ENCODE measurements at places on chromosomes 5 and 9. TPM values are rescaled to one million over a fixed set of nuclear protein-coding genes. Genes with fewer than 3 reads are reported as not detected.

NPR2 gene
- total RNA-seq: 16.2 TPM

ANKRD31 gene
- total RNA-seq: 0.82 TPM

ZMAT2 gene
- 23.8 TPM for total RNA-seq

IFNA21 gene
- not detected for total RNA-seq

THBS4 gene
- 4.9 TPM for total RNA-seq

DIMT1 gene
- 14.7 TPM for total RNA-seq

TSSK1B gene
- total RNA-seq: 0.73 TPM
